ENCODE measurements at places on chromosomes 7 and 10.

DNA sequence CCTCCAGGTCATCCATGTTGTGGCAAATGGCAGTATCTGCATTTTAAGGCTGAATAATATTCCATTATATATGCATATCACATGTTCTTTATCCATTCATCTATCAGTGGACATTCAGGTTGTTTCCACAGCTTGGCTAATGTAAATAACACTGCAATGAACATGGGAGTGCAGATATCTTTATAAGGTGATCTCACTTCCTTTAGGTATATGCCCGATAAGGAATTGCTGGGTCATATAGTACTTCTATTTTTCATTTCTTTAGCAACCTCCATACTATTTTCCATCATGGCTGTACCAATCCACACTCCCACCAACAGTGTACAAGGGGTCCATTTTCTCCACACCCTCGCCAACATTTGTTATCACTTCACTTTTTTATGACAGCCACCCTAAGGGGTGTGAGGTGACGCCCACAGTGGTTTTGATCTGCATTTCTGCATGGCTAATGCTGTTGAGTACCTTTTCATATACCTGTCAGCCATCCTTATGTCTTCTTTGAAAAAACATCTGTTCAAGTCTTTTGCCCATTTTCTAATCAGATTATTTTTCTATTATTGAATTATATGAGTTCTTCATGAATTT is 18.9 kb downstream of the ABI1 start:
- no peak for DNase-seq

DNA sequence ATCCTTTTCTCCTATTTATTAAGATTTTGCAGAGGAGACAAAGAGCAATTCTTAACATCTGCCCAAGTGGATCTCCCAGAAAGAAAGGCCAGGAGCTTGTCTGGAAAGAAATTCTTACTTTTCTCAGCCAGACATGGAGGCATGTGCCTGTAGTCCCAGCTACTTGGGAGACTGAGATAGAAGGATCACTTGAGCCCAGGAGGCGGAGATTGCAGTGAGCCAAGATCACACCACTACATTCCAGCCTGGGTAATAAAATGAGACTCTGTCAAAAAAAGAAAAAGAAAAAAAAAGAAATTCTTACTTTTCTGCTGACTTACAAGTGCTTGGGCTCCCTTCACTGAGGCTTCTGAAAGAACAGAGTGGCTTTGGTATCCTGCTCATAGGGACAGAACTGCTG is 2.4 kb upstream of the CYP3A43 start:
- DNase-seq: no peak

DNA sequence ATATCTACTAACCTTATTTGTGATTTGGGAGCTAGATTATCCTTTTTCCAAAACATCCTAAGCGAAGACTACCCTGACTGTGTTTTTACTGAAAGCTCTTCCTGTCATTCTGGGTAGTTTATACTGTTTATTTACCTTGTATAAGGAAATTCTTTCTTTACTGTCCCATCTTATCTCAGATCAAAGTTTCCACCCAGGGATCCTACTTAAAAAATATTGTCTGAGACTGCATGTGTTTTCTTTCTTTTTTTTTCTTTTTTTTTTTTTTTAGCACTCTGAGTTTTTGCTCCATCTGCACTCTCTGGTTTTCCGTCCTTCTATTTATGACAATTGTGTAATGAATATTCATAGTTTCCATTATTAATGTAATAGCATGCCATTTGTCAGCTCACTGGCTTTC is 26.5 kb downstream of the CDK14 start:
- no peak for DNase-seq

GRCh38 chr7:155124706-155125105 is 54.6 kb downstream of the HTR5A start:
- DNase-seq: no peak

- DNase-seq: no peak
Measured at GRCh38 chr7:17719998-17720397, 220.3 kb downstream of the SNX13 start.

- no peak for DNase-seq
Measured at GRCh38 chr7:651032-651728, 75.3 kb upstream of the DNAAF5 start.

GRCh38 chr10:12848439-12849173 is 152.9 kb downstream of the CCDC3 start:
- DNase-seq: no peak

DNA sequence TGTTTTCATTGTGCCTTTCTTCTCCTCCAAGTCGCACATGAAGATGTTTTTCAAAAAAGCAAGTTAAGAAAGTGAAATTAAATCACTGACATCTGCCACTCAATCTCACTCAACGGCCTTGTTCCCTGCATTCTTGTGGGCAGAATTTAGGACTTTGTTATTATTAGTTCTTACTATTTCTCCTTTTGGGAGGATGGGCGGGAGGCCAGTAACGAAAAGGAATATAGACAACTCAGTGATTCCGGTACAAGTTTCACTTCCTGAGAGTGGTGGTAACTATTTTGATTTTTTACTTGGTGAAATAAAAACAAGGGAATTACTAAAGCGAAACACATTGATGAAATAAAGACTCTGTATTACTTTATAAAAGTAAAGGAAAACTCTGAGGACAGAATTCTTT is 231.9 kb upstream of the HABP2 start:
- no peak for DNase-seq

DNA sequence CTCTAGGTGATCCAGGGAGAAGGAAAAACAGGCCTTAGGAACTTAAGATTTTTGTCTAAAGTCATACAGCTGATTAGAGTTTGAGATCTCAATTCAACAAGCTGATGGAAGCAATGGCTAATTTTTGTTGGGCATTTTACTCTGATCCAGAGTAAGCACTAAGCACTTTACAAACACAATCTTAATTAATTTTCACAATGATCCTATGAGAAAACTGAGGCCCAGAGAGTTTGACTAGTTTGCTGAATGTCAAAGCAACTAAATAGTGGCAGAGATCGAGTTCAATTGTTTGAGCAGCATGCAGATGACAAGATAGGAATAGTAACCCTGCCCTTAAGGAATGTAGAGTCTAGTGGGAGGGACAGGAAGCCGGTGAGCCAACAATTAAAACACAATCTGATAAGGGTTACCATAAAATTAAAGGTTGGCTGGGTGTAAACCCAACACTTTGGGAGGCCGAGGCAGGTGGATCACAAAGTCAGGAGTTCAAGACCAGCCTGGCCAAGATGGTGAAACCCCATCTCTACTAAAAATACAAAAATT is 13.5 kb upstream of the RPEL1 start:
- DNase-seq: no peak

- no peak for DNase-seq
Measured at GRCh38 chr7:131895541-131896164, 339.2 kb upstream of the PODXL start.

DNA sequence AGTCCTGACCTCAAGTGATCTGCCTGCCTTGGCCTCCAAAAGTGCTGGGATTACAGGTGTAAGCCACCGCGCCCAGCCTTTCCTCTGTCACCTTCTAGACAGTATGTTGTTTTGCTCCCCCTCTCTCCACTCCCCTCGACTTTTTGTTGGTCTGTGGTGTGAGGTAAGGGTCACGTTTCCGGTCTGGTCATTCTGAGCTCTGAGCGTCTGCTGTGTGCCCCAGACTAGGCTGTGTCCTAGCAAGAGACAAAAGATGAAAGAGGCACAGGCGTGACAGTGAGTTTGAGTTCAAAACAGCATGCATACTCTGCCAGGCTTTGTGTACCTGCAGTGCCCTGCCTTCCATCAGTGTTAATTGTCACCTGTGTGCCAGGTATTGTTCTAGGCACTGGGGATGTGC is 87.4 kb upstream of the PPIF start:
- no peak for DNase-seq

GRCh38 chr7:75546237-75547015 is 54.3 kb downstream of the SPDYE5 start:
- DNase-seq: no peak

- peak; percentile 60 for DNase-seq
Measured at GRCh38 chr10:106711313-106711906, 453.1 kb downstream of the SORCS1 start.

- DNase-seq: no peak
Measured at GRCh38 chr10:128932071-128932820, 534.8 kb upstream of the MGMT start.

DNA sequence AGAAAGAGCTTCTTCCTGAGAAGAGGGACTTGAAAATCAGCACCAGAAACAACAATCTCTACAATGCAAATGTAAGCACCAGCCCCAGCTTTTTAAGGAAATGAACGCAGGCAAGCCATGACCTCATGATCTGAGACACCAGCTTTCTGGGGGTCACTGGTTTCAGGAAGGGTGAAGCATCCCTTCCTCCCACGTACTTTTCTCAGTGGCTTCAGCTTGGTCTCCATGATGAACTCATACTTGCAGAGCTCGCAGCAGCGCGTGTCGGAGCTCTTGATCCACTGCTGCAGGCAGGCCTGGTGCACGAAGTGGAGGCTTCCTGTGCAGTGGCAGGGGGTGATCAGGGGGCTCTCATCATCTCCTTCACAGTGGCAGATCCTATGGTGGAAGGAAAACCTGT is 87.0 kb downstream of the ALOX5 start:
- no peak for DNase-seq

Data from activated CD4-positive, alpha-beta T cell treated with anti-CD3 and anti-CD28 coated beads, Interleukin-2, Interleukin-4, amounts not matched to agents 100 ng/mL and 50 ng/mL, durations not matched to agents 16 hours and 8 hours (primary cell).